SK-N-MC (cell line): ENCODE measurements at places on chromosomes 7 and 10.
A peak's percentile ranks its signal among the peaks of the same experiment; 100 is the strongest.

DNA sequence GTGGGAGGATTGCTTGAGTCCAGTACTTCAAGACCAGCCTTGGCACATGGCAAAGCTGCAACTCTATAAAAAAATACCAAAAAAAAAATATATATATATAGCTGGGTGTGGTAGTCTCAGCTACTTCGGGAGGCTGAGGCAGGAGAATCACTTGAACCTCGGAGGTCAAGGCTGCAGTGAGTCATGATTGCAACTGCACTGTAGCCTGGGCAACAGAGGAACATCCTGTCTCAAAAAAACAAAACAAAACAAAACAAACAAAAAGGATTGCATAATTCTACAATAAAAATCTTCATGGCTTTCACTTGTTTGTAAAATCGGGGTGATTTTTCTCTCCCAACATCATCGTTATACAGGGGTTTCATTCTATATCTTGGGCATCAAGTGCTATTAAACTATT, 35.1 kb downstream of the GUSB start:
- no peak for DNase-seq

GRCh38 chr7:133652547-133652946, 399.7 kb downstream of the EXOC4 start:
- DNase-seq = no peak

GRCh38 chr10:73937333-73938043, 26.6 kb downstream of the PLAU start:
- no peak for DNase-seq

- DNase-seq = no peak
These were observed 551 bp downstream of the IFIT1 start for GRCh38 chr10:89392974-89393373.

GRCh38 chr7:107506674-107507339, 37.0 kb downstream of the GPR22 start:
- peak; percentile 48 for DNase-seq

GRCh38 chr10:131249955-131250344, 61.6 kb downstream of the TCERG1L start:
- DNase-seq = no peak

DNA sequence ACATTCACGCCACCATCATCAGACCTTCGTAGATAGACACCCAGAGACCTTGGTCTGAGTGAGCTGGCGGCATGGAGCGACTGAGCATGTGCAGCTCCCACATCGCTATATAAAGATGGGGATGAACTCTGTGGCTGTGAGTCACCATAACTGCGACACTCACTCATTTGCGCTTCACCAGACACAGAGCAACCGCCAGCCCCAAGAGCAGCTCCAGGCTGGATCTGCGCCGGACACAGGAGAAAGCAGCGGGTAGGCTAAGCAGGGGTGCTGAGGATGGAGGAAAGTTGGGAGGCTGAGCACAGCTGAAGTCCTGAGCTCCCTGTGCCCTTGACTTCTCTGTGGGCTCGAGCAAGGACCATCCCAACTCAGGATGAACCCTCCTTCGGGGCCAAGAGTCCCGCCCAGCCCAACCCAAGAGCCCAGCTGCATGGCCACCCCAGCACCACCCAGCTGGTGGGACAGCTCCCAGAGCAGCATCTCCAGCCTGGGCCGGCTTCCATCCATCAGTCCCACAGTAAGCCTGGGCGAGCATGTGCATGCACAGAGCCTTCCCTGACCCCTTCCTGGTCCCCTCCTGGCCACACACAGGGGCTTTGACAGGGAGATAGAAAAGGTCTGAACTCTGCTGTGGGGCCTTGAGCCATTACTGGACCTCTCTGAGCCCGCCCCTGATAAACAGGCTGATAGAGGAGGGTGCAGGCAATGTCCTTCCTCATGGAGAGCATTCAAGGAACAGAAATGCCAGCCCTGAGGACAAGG, at the start of gene OPN4:
Gene OPN4, plus strand, starts transcription at position 137 of the 762 bp plus-strand sequence. Its CDS starts 237 bp downstream, at position 374.
- no peak for DNase-seq

DNA sequence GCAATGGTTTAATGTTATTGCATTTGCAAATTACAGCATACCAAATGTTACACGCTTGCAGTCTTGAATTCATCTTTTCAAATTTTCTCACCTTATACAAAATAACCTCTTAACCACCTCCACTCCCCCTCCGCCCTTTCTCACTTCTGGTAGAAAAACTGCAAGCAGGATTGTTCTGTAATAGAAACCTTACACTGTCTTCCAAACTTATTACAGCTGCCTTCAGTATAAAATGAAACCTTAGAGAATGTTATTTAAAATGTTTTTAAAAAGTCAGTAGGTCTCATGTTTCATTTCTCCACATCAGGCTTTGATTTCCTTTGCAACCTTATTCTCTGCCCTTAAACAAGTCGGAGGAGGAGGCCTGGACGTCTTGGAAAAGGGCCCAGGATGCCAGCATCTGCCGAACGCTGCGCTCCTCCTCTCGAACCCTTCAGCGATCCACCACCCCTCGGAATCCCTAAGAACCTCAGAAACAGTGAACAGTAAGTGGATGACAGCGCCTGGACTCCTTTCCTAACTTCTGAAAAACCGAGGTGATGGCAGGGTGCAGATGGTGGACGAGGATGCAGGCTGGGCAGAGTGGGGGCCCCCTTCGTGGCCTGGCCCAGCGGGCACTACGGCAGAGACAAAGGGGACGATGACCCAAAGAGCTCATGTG, 74.0 kb downstream of the FGFR2 start:
- no peak for DNase-seq

- no peak for DNase-seq
These were observed 150.7 kb upstream of the RSU1 start for GRCh38 chr10:16967866-16968415.

- no peak for DNase-seq
These were observed 10.7 kb upstream of the COMTD1 start for GRCh38 chr10:75246506-75246905.

DNA sequence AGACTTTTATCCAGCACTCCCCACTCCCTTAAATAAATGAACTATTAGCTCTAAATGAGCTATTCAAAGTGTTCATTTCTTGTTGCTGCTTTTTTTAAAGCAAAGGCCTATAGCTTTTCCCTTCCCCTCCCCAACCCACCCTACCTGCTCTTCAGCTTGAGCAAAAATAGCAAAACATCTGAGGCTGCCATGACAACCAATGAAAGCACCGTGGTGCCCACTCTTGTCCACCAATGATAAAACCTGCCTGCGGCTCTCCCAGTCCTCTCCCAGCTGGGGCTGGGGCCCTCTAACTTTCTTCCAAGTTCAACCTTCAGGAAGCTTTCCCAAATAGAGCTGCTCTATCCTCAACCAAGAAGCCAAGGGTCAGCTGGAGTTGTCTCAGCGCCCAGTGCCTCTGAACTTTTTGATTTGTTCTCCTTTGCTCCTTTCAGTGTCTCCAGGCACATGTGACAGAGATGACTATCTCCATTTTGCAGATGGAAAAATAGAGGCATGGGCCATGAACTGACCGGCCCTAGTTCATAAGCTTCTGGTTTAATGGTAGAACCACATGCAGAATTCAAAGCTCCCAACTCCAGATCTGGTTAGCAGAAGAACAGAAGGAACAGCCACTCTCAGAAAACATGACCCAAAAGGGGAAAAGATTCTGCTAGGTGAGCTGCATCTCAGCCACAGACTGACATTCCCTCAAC, 47.7 kb downstream of the PIK3AP1 start:
- DNase-seq = no peak

GRCh38 chr10:34473174-34474008, 341.7 kb downstream of the PARD3 start:
- DNase-seq = no peak

- no peak for DNase-seq
These were observed 18.6 kb downstream of the OCM2 start for GRCh38 chr7:97971120-97971989.
